ENCODE measurements at places on chromosomes 1 and 21.

DNA sequence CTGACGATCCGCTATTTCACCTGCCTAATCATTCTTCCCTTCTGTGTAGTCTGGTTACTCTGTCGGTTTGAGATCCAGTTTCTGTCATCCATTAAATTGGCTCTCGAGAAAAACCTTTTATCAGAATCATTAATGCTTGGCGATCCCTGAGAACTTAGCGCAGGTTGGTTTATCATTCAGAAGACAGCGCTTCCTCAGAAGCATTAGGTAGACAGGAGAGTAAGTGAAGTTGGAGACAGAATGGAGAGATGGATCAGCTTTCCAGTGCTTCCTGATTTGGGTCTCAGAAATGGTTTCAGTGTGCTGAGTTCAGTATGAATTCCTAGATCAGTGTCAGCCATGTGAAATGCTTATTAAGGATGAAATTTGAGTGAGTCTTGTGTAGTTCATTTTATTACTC lies 1.3 kb downstream of the USP1 start:
- no peak for DNase-seq

- DNase-seq: no peak
Measured at GRCh38 chr1:238252033-238252802, 361.5 kb upstream of the ZP4 start.

GRCh38 chr1:52195161-52195560 lies 53.3 kb downstream of the ZFYVE9 start:
- no peak for DNase-seq

DNA sequence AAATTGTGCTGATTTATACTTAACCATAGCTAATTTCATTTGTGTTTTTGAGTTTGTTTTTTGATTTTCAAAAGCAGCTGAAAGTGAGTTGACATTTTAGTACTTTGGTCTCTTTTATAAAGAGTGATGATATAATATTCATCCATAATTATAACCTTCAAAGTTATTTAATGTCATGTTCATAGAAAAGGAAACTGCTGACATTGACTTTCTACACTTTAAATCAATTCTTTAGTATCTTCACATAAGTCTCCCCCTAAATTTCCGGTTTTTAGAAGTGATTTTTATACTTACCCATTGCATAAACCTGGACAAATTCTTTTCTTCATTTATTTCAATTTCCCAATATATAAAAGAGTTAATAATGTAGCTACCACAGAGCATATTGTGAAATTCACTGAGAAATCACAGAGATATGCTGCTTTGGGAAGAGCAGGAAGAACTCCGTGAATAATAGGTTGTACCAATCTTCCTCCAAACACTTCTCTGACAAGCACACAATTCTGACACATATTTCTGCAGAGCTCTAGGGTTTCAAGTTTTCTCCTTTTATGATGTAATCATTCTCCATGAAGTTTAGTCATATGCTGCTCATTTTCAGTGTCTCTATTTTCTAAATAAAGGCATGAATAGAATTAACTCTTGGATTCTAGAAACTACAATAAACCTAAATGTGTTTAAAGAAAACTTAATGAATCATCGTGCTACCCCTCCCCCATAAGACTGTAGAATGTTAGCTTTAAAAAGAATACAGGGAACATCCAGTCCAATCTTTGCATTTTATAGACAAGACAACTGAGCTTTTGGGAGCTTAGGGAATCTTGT lies 25.6 kb upstream of the CDC42BPA start:
- no peak for DNase-seq

GRCh38 chr1:6343506-6344405 lies 49.8 kb downstream of the ACOT7 start:
- DNase-seq: no peak

DNA sequence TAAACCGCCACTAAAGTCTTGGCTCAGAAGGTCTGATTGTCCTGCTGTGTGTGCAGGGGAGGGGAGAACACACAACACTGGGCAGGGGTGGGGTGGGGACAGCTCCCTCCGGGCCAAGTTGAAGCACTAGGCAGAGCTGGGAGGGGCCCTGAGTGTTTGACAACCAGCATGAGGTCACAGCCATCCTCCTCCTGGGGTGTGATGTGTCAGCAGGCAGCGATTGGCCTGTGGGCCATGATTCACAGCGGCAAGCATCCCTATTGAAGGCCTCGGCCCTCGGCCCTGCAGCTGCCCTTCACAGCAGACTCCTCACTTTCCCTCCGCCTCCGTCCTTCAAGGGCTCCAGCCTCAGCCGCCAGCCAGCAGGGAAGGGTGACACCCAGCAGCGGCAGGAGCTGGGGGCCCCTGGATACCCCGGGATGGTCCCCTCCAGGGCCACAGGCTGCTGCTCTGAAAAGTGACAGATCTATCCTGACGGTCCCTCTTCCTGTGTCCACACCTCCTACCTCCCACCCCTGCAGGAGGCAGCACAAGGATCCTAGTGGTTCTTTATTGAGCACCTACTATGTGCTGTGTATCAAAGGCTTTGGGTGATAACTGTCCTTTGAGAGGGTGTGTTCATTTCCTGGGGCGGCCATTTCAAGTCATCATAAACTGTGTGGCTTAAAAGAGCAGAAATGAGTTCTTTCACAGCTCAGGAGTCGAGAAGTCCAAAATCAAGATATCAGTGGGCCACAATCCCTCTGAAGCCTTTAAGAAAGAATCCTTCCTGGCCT lies 66.0 kb upstream of the SLC25A33 start:
- DNase-seq: no peak
